ENCODE measurements at places on chromosomes 12 and 14. TPM values are rescaled to one million over a fixed set of nuclear protein-coding genes. Genes with fewer than 3 reads are reported as not detected.

- no peak for DNase-seq
Measured at GRCh38 chr12:45773747-45774146, 44.2 kb downstream of the ARID2 start.

GRCh38 chr12:51869931-51870330 is 18.0 kb upstream of the ANKRD33 start:
- no peak for DNase-seq

- DNase-seq = peak; percentile 90
Measured at GRCh38 chr12:62684570-62685295, 218.1 kb downstream of the MON2 start.

DNA sequence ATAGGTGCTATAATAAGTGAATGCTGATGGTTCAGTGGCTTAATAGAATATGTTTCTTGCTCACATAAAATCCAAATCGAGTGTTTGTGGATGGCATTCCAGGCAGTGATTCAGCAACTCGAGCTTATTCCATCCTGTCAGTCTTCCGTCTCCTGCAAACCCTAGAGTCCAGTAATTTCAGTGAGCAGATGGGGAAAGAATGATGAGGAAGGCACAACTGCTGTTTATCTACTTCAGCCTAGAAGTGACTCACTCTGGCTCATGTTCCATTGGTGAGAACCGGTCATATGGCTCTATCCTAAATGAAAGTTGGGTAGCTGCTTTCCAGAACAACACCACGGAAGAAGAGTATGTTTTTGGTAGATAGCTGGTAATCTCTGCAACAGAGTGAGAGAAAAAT is 421.8 kb upstream of the PDE3A start:
- peak; percentile 44 for DNase-seq

- DNase-seq = no peak
Measured at GRCh38 chr12:47574252-47575021, 131.4 kb downstream of the RPAP3 start.

DNA sequence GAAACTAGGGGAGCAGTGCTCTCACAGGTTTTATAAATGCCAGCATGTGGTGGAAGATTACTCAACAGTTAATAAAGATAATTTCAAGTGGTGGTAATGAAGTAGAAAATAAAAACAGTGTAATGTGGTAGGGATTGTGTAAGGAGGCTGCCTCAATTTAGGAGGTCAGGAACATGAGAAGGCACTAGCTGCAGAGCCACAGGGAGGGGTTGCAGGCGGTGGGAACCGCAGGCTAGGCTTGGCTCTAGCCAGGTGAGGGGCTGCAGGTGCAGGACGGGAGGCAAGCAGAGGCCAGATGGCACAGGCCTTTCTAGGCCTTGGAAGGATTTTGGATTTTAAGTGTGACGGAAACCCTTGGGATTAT is 768 bp downstream of the METTL25 start:
- no peak for DNase-seq

DNA sequence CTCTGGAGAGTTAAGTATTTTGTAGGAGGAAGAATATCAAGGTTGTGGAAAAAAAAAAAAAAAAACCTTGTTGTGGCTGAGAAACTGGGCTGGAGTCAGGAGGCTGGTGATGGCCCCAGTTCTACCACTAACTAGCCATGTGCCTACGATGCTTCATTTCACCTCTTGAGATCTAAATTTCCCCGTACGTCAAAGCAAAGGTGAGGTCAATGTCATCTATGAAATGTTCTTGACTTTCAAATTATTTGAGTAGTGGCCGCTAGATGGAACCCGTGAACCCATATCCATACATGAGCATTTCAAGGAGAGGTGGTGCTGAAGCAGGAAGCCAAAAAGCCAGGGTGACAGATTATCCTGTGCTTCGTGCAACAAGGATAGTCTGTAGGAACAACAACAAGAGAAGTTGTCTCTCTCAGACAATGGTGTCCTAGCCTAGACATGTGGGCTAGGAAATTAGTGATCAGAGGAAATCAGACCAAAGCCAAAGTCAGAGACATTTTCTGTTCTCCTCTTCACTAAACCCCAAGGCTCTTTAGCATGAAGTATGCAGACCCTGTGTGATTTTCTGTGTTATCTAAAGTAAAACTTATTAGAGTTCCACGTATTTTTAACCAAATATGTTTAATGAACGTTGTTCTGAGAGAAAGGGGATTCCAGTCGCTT is 95.5 kb upstream of the ETV6 start:
- peak; percentile 75 for DNase-seq

GRCh38 chr12:29287622-29288021 is 93.3 kb downstream of the ERGIC2 start:
- no peak for DNase-seq

GRCh38 chr14:69928111-69928523 is 48.9 kb downstream of the SMOC1 start:
- no peak for DNase-seq

DNA sequence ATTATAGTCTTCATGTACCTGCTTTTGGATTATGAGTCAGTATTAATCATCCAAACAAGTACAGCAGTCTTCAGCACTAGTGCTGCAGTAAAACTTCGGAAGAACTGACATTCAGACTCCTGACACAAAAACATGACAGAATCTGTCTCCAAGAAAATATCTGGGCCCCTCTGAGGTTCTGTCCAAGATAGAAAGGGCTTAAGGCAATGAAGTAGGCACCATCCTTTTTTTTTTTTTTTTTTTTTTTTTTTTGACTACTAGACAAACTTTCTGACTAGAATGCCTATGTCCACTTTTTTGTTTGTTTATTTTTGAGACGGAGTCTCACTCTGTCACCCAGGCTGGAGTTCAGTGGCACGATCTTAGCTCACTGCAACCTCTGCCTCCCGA is 112.5 kb downstream of the MED13L start:
- DNase-seq = no peak

DNA sequence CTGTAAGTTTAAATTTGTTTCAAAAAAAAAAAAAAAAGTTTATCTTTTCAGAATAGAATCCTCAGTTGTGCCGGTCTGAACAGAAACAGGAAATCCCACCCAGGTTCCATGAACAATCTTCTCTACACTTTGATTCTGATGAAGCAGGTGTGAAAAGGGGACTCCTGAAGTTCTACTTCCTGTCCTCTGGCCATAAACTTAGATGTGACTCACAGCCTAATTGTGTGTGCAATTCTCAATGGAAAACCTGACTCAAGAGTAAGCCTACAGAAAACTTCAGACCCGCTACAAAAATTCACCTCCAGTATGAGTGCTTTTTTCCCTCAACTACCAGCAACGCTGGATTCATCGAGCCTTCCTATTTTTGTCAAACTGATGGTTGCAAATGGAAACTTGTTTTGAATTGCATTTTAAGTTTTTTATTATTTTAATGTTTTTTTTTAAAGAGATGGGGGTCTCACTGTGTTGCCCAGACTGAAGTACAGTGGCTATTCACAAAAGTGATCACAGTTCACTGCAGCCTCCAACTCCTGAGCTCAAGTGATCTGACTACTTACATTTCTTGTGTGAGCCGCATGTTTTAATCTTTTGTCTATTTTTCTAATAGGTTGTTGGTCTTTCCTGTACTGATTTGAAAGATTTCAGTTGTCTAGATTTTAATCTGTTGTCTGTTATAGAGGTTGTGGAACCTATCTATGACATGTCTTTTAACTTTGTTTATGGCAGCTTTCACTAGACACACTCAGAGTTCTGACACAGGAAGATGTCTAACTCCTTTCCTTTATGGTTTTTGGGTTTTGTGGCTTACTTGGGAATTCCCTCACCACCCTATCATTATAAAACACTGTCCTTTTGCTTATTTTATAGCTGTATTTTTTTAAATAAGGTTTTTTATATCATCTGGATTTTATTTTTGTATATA is 37.6 kb downstream of the ATG14 start:
- DNase-seq = no peak

DNA sequence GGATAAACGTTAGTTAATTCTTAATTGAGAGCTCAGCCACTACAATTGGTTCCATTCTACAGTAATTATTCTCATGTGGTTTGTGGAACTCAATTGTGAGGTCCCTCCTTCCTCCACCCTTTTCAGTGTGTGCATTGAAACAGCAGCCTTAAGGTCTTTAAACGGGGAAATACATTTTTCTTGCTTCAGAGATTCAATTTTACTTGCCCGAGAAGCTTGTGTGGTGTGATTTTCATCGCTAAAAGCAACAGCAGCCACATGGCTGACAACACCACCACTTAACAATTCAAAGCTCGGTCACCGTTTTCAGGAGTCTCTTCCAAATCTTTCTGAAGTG is 733 bp upstream of the PPFIBP1 start:
- no peak for DNase-seq

- DNase-seq = no peak
Measured at GRCh38 chr14:24315243-24315806, 4.0 kb downstream of the LTB4R start.

GRCh38 chr14:95163132-95163531 is 5.8 kb upstream of the DICER1 start:
- no peak for DNase-seq

DNA sequence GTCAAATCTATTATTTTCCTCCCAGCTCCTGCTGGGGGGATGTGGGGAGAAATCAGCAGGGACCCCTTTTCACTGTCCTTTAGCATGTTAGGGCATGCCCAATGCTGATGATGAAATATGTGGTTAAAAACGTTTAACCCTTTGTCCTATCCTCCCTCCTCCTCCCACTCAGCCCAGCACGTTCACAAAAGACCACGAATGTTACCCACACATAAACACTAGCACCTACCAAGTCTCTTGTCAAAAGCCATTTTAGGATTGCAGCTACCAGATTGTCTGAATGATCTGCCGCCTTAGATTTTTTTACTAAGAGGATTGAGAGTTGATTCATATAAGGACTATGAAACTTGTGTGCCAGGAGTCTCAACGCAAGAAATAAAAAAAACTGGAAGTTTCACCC is 70.4 kb downstream of the TBK1 start:
- no peak for DNase-seq

DNA sequence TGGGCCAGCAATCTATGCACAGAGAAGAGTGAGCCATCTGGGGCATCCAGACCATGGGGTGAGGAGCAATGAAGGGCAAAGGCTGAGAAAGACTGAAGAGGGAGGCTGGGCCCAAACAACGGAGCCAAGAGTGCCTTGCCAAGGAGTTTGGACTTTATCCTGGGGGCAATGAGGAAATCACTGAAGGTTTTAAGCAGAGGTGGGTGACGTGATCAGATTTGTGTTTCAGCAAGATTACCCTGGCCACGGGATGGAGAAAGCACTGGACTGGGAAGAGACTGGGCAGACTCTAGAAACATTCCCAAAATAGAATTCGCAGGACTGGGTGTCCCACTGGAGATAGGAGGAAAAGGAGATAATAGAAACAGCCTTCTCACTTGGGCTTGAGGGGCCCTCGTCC is 65.3 kb downstream of the DPF3 start:
- no peak for DNase-seq

The RAPGEF3 gene
- total RNA-seq = 16.0 TPM

The PPP4R3A gene
- 108 TPM for total RNA-seq

The PXMP2 gene
- 31.5 TPM for total RNA-seq

The TC2N gene
- total RNA-seq = 30.9 TPM

The OR4E2 gene
- total RNA-seq = not detected

The HOXC13 gene
- total RNA-seq = not detected

The C1R gene
- total RNA-seq = 100 TPM

The LGR5 gene
- total RNA-seq = 2.5 TPM

The CHFR gene
- 23.2 TPM for total RNA-seq

The SLC38A4 gene
- total RNA-seq = 12.0 TPM

Data from tongue (tissue), 3 donors.